ENCODE measurements at places on chromosomes 12 and 14.

- DNase-seq = no peak
These were observed 99.3 kb upstream of the LMNTD1 start for GRCh38 chr12:25652371-25652770.

- DNase-seq = no peak
These were observed 56.8 kb downstream of the BTG1 start for GRCh38 chr12:92088805-92089204.

DNA sequence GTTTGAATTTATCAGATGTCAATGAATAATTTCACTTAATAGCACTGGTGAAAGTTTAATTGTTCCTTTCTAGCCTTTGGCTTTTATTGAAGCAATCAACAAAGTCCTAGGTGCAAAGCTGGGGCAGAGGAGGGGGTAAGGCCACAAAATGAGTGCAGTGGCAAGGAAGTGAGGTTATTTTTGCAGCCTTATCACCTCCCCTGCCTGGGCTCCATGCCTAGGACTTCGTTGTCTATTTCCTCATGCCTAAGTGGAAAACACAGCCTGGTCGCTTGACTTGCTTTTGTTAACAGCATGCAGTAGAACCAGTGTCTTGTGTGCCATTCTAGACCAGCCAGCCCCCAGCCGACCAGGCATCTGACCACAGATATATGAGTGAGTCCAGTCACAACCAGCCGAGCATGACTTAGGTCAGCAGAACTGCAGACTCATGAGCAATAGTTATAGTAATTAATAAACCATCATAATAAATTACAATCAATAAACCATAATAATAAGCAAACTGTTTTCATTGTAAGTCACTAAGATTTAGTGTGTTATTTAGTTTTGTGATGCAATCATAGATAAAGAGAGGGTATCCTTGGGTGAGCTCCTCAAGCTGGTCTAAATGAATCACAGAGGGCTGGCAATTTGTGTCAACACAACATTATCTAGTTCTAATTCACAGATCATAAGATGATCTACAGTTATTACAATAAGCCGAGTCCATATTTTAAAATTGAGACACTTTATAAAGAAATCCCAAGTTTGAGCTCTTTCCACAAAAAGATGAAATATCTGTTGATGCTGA lies 156.8 kb downstream of the GLT1D1 start:
- DNase-seq = no peak

GRCh38 chr12:109054520-109054919 lies 2.1 kb downstream of the USP30 start:
- no peak for DNase-seq

- no peak for DNase-seq
These were observed 303.9 kb downstream of the CACNA1C start for GRCh38 chr12:2356601-2357125.

DNA sequence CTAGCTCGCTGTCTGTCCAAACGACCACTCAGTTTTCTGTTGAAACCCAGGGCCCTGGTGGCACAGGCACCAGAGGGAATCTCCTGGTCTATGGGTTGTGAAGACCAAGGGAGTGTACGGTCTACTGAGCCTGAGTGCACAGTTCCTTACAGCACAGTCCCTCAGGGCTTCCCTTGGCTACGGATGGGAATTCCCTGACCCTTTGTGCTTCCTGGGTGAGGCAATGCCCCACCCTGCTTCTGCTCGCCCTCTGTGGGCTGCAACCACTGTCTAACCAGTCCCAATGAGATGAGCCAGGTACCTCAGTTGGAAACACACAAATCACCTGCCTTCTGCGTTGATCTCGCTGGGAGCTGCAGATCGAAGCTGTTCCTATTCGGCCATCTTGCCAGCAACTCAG lies 22.6 kb downstream of the GPHN start:
- no peak for DNase-seq

- DNase-seq = no peak
These were observed 2.3 kb upstream of the MYL2 start for GRCh38 chr12:110922652-110923051.

GRCh38 chr12:67042697-67043131 lies 226.4 kb upstream of the CAND1 start:
- peak; percentile 29 for DNase-seq

DNA sequence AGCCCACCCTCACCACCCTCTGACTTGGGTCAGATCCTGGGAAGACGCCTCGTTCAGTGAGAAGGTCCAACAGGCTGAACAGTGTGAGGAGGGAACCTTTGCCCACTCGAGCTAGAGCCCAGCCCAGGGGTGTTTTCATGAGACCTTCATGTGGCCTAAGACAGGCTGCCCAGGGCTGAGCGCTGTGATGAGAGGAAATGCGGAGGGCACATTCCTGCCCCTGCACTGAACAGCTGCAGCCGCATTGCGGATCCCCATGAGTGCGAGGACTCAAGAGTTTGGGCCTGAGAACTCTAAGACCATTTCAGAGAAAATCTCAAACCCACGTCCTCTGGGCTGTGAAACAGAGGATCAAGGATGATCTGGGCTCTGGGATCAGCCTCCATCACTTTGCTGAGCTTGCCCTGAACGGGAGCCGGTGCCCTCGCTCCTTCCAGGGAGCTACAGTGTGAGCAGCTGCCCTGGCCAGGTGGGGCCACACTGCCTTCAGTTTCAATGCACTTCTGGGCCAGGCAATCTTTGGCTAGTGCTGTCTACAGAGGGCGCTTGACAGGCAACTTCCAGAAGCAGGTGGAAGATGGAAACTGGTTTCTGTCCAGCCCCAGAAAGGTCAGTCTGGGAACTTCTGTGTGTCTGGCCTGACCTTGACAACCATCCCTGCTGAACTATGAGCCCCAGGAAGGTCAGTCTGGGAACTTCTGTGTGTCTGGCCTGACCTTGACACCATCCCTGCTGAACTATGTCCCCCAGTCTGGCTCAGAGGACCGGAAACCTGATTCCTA lies 43.5 kb upstream of the P2RX7 start:
- no peak for DNase-seq

- no peak for DNase-seq
These were observed 363.3 kb downstream of the PAWR start for GRCh38 chr12:79327465-79327864.

DNA sequence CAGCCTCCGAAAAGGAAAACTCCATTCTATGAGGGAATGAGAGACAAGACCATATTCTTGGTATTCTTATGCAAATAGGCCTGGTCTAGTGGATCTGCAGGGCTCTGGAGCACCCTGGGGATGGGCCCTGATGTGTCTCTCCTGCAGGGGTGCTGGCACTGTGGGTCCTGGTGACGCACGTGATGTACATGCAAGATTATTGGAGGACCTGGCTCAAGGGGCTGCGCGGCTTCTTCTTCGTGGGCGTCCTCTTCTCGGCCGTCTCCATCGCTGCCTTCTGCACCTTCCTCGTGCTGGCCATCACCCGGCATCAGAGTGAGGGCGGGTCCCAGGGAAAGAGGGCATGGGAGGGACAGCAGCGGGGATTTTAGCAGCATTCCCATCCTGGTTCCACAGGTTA lies 5.8 kb downstream of the SLC48A1 start:
- no peak for DNase-seq

- no peak for DNase-seq
These were observed 4.0 kb downstream of the NCOR2 start for GRCh38 chr12:124563401-124563800.

DNA sequence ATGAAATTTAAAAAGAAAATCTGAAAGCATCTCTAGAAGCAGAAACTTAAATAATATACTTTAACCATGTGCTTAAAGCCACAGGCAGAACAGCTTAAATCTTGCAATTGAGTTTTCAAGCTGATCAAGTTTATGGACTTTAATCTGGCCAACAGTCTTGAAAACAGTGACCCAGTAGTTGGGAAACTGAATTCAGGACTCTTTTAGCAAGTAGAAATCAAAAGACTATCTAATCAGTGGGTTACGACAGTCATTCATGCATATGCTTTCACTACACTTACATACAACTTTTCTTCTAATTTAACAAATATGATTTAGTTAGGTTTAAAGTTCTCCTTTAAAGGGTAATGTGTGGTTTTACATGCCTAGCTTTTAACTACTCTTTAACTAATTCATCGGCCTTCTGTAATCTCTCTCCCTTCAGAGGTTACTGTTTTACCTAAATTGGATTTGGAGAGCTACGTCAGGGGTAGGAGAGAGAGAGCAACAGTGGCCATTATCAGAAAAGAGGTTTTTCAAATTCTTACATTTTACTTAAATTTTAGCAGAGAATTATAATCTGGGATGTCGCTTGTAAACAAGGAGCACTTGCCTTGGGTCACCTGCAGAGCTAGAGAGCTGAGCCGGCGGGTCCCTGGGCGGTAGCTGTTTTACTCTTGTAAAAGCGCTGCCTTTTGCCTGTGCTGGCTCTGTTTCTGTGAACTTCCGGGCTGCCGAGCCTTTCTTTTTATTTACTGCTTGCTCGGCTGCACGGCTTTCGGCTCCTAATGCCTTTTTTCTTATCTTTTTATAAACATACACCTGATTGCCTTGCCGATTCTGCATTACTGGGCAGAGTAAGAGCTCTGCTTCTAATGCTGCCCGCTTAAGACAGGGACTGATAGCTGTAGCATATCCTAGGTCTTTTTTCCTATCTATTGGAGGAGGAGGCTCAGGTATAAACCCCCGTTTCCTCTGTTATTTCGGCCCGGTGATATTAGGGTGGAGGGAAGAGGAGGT lies 17.4 kb upstream of the LYZ start:
- no peak for DNase-seq

GRCh38 chr12:88272456-88272855 lies 130.3 kb downstream of the TMTC3 start:
- DNase-seq = no peak

DNA sequence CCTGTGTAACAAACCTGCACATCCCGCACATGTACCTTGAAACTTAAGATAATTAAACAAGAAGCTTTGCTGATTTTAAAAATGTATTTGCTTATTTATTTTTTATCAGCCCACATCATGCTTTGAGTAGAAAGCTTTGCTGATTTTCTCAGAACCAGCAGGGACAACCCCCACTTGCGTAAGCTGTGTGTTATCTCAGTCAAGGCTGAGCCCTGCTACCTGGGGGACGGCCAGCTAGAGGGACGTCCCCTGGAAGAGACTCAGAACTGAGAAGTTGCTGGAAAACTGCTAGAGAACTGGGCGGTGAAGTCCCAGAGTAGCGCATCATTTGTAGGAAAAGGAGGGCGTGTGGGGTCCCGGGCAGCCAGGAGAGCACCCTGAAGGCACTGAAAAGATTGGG lies 4.1 kb upstream of the PLEK2 start:
- DNase-seq = no peak

GRCh38 chr12:52243856-52244614 lies 11.0 kb downstream of the KRT7 start:
- DNase-seq = peak; percentile 62

- DNase-seq = no peak
These were observed 10.8 kb downstream of the DIP2B start for GRCh38 chr12:50515587-50515986.

GRCh38 chr12:105733579-105733978 lies 403.1 kb downstream of the C12orf75 start:
- no peak for DNase-seq

Data from NCI-H2171 treated with DMSO at 0.1 percent for 48 hours (cell line).